ENCODE measurements at places on chromosomes 12 and 14. TPM values are rescaled to one million over a fixed set of nuclear protein-coding genes. Genes with fewer than 3 reads are reported as not detected.

The BMAL2 gene
- 10.2 TPM for total RNA-seq

The KRT6A gene
- total RNA-seq, result not detected

The PDZRN4 gene
- total RNA-seq, result 4.3 TPM

The G2E3 gene
- 80.1 TPM for total RNA-seq

GRCh38 chr12:75706786-75707605, 195.6 kb upstream of the KRR1 start:
- no peak for DNase-seq

DNA sequence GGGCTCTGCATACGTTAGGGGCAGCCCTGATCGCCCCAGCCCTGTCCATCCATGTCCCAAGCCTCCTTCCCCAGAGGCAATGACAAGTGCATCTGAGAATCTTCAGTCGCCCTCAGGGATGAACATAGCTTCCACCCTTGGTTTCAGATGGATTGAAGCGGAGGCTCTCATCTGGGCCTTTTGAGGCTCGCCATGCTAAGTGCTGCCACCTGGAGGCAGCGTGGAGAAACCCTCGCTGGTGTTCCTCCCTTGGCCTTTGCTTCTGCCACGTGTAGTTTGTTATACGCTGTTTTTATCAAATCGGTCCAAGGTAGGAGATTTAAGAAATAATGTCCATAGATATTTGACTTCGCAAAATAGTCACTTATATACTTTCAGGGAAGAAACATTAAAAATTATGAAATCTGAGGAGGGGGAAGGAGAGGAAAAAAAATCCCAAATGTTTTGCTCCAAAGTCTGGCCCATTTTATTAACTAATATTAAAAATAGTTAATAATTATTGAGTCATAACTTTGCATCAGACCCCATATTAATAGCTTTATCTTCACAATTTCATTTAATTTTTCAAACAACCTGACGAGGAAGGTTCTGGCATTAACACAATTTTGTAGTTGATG, 28.8 kb upstream of the LRRC10 start:
- peak; percentile 94 for DNase-seq

GRCh38 chr14:100193417-100194357, 34.2 kb upstream of the DEGS2 start:
- no peak for DNase-seq

GRCh38 chr12:101733166-101733565, 6.1 kb downstream of the SYCP3 start:
- no peak for DNase-seq

DNA sequence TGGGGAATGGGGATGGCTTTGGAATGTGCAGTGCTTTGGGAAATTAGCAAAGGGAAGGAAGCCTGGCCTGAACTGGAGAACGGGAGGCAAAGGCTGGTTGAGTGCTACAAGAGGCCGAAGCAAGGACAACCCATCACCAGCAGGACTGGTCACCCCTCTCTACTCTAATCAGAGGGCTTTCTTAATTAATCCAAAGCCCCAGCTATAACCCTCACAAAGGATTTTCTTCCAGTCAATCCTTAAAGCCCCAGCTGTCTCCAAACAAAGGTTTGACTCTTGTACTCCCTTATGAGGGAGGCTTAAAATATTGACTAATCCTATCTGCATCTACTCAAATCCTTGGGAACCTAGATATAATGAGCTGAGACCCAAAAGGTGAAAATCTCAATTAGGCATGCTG, 256.3 kb downstream of the NTF3 start:
- DNase-seq, result no peak

DNA sequence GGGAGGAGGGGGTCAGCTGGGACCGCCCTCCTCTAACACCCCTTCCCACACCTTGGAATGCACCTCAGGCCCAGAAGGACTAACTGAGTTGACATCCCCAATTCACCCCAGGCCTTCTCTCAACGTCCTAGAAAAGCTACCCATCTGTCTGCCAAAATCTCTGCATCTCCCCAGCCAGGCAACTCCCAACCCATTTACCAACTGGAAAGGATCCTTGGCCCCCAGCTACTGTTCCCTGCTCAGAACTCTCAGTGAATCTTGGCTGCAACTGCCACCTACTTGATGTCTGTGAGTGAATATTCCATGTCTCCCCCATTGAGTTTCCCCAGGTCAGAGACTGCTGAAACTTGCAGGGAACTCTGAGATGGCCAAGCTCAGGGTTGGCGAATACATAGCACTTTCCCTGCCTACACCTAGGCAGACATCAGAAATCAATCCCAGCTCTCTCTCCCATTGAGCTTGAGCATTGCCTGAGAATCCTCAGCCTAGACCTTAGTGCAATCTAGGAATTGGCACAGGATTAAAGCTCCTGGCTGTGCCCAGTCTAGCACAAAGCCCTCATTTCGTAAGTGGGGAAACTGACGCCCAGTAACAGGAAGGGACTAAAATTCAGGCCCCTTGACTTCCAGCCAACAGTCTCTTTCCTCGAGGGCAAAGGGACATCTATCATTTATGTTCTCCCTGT, 71.9 kb upstream of the NCOR2 start:
- no peak for DNase-seq

- DNase-seq, result no peak
Observed at GRCh38 chr14:44741431-44741830, 220.3 kb downstream of the KLHL28 start.

Measured in endodermal cell (in vitro differentiated cells).